ENCODE measurements at places on chromosomes 16 and 17.

- DNase-seq = no peak
These were observed 92.1 kb downstream of the ZNF423 start for GRCh38 chr16:49763826-49764225.

GRCh38 chr17:81280571-81280970 lies 14.5 kb downstream of the SLC38A10 start:
- no peak for DNase-seq

GRCh38 chr16:50489182-50489581 lies 59.0 kb upstream of the NKD1 start:
- peak; percentile 11 for DNase-seq

DNA sequence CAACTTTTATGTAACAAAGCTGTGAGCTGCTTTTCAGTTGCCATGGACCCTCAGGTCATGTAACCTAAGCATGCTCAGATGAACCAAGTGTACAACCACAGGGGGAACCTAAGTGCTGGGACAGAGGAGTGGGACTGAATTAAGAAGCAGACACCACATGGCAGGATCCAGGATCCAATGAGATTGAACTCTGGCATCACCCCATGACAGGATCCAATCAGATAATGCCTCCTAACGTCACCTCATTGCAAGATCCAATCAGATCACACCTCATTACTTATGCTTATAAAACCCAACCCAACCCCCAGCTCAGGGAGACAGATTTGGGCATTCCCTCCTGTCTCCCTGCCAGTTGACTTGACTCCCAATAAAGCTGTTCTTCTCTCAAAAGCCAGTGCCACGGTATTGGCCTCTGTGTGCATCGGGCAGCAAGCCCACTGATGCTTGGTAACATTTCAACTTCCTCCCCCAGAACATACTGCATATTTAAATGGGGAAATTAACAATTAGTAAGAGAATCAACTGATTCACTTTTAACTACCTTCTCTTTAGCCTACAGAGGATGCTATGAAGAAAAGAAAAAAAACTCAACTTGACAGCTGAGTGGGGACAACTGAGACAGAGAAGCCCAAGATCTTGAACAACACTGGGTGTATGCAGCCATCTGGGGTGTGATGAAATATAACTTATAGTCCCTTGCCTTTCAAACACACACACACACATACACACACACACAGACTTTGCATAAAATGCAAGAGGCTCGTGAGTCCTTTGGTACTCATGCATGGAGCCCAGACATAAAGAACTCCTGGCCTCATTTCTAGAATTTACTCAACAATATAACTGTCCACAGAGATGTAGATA lies 148.4 kb downstream of the SLC39A11 start:
- no peak for DNase-seq

GRCh38 chr16:70651524-70651923 lies 5.2 kb downstream of the IL34 start:
- DNase-seq = no peak

DNA sequence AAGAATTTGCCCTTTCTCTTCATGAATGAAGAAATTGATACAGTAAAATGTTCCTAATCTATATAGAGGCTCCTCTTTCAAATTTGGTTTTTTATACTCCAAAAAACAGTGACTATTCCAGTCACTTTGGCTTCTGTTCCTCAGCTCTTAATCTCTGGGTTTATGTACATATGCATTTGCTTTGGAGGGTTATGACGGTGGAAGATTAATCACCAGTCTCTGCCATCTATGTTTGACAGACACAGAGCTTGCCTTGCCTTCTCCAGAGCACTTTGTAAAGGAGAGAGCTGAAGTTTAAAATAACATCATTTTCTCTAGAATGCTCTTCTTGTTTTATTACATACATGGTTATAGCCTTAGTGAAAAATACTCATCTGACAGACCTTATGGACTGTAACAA lies 99.3 kb downstream of the NLK start:
- no peak for DNase-seq

- DNase-seq = no peak
These were observed 1.8 kb downstream of the KRTAP9-4 start for GRCh38 chr17:41251261-41251660.

DNA sequence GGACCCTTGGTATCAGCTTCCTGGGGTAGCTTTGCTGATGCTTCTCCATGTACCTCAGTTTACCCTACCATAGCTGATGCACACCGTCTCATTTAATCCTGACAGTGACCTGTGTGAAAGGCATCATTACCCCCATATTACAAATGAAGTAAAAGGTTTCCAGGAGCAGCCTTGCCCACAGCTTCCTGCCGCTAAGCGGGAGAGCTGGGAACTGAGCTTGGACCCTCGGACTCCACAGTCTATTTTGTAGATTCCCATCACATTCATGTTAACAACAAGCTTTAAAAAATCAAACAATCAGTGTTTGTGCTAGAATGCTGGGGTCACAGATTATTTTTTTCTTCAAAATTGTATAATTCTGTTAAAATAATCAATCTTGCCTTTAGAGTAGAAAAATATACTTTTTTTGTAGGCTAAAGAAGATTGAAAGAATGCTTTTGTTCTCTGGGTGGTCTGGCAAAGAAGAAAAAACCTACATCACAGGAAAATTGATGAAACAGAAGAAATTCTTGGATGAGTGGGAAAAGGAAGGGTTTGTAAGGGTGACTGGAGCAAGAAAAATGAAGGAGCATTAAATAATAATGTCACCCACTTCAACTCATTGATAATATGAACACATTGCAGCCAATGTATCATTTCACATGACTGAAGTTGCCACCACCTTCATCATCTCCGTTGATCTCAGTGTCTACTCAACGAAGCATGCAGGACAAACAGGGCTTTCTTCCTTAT lies 9.5 kb upstream of the USP10 start:
- DNase-seq = no peak

DNA sequence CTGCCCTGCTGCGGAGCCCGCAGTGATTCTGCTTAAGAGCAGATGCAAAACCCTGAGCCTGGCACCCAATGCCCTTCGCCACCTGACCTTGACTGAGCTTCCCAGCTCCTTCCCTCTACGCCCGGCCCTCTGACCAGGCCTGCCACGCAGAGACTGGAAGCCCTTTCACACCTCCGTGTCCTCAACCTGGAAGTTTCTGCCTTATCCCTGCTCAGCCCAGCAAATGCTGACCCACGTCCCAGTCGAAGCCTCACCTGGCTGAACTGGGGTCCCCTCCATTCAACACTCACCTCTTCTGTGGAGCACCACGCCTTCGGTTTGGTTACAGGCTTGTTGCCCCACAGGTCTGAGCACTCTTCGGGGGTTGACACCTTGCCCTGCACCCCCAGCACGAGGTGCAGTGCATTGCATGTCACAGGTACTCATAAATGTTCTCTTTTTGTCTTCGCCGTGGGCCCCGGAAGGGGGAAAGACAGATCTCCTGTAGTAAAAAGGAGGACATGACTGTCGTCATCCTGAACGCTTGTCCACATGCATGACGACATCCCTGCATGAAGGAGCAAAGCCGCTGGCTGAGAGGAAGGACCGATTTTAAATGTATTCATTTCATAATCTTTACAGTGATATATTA lies 153.6 kb upstream of the TNRC6C start:
- DNase-seq = no peak

DNA sequence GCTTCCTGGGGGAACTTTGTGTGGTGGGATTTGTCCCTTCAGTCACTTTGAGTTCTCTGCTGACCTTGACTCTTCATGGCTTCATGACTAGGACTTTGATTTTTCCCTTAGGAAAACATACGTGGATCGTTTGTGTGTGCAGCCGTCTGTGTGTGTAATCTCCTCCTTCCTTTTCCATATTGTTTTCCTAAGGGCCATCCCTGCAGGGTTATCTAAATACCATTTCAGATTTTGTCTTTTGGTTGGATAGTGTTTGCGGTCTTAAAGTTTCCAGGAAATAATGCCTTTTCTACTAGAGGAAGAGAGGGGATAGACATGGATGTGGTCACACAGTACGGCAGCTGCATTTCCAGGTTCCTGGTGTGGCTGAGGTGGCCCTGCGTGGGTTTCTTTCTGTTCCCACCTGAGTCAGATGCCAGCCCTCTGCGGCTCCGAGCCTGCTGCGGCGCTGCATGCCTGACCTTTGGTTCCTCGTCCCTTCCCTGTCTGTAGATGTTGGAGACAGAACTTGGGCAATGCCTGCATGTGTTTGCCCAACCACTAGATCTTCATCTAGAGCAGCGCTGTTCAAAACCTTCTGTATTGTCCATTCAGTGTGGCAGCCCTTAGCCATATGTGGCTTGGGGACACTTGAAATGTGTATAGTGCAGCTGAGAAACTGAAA lies 72.0 kb upstream of the LGALS9 start:
- DNase-seq = no peak

DNA sequence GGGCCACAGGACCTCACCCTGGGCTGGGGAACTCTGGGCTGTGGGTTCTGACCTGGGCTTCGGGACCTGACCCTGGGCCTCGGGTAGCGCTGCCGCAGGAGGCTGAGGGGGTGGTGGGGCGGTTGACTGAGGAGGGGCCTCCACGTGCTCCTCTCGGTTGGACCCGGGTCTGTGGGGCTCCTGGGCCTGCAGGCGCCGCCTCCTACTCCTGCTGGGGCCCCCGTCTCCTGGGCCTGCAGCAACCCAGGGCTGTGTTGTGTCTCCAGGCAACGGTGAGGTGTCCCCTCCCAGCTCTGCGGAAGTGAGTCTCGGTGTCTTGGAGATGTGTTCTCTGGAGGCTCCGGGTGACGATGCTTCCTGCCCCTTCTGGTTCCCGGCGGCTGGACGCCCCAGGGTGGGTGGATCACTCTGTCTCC lies 41.5 kb upstream of the GNG13 start:
- no peak for DNase-seq

GRCh38 chr17:65662196-65662595 lies 100.7 kb upstream of the AXIN2 start:
- DNase-seq = no peak

GRCh38 chr17:8965394-8966168 lies at the start of gene PIK3R5:
PIK3R5 (minus strand) TSS chr17:8965707; CDS start chr17:8911494, 54,213 bp downstream.
- DNase-seq = peak; percentile 86

DNA sequence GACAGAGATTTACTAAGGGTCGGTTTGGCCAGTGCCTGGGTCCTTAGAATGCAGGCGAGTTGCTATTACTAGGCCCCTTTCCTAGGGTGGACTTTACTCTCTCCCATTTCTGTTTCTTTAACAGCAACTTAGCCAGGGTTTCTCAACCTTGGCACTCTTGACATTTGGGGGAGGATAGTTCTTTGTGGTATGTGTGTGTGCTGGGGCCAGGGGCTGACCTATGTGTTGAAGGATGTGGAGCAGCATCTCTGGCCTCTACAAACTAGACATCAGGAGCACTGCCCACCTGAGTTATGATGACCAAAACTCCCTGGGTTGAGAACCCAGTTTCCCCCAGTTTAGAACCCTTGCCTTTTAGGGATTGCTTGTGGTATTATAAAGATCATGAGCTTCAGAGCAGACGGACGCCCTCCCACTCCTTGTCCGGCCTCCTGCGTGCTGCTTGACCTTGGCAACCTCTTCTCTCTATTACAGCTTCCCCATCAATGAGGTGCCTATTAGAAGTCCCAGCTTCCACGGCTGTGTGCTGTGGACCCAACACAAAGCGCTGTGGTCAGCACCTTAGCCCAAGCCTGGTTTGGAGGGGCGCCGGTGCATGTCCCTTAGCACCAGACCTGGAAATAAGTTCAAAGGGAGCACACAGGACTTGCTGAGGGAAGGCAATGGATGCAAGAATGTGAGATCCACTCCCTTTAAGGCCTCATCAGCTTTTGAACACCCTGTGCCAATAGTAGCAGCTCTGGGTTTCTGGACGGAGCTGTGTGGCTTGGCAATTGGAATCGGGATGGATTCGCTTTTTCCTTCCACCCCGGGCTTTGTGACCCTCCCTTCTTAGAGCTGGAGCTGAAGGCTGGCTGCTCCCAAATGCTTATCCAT lies 239.2 kb upstream of the MAF start:
- no peak for DNase-seq

DNA sequence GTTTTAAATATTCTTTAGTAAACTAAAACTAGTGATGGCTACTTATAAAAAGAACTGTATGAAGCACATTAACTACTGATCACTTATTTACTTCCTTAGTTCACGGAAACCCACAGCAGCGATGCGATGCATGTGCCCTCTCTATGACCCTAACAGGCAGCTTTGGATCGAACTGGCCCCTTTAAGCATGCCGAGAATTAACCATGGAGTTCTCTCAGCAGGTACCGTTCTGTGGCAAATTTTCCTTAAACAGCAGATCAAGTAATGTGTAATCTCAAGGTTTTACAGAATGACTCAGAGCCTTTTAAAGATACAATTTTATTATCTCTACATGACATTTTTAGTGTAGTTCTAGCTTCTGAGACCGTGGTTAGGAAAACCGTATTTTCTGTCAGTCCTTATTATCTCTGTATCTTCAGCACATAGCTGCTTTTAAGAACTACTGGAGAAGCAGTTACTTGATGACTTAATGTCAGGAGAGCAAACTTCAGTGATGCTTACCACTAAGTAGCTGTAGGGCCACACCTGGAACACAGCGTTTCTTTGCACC lies 43.0 kb downstream of the GAN start:
- DNase-seq = no peak

GRCh38 chr16:68744744-68745280 lies 7.7 kb downstream of the CDH1 start:
- DNase-seq = no peak

DNA sequence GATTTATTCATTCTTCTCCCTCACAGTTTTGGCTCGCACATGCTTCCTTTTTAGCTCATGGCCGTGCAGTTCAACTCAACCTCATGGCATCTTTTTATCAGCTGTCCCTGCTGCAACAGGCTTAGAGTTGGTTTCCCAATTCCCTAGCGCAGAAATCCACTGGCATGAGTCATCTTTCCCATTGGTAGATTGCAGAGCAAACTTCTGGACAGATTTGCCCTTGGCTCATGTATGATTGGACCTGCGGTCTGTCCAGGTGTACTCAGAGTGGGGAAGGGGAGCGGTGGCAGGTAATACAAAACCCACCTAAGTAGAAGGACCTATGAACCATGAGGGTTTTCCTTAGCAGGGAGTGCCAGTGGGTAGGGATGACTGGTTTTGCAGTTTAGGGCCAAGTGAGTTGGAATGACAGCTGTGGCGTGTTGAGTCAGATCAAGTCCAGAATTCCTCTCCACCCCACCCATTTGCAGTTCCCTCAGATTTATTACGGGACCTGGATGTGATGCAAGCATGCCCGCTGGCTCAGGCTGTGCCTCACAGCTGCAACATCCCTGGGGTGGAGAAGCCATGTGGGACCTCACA lies 584.7 kb downstream of the WWOX start:
- DNase-seq = no peak

DNA sequence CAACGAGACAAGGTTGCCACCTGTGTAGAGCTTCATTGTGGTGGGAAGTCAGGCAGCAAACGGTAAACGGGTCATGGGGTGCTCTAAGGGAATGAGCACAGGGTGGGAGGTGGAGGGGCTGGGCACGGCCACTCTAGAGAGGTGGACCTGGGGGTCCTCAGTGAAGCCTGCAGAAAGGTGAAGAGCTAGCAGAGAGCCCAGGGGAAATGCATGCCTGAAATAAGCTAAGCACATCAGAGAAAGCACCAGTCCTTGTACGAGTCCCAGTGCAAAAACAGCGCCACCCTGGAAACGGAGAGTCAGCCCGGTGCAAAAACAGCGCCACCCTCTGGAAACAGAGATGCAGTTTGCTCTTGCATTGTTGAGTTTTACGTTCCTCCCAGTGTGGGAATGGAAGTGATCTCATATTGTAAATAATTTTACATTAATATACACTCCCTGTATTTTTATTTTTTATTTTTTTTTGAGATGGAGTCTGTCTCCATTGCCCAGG lies 65.0 kb downstream of the TBC1D16 start:
- no peak for DNase-seq
